Ureter (tissue), 1 donor: ENCODE measurements at places on chromosomes 7 and 10. TPM values are rescaled to one million over a fixed set of nuclear protein-coding genes. Genes with fewer than 3 reads are reported as not detected.

- DNase-seq, result no peak
These were observed 1087.0 kb upstream of the AUTS2 start for GRCh38 chr7:68511281-68511680.

GRCh38 chr10:10295537-10295936 lies 722.1 kb upstream of the CELF2 start:
- DNase-seq, result no peak

DNA sequence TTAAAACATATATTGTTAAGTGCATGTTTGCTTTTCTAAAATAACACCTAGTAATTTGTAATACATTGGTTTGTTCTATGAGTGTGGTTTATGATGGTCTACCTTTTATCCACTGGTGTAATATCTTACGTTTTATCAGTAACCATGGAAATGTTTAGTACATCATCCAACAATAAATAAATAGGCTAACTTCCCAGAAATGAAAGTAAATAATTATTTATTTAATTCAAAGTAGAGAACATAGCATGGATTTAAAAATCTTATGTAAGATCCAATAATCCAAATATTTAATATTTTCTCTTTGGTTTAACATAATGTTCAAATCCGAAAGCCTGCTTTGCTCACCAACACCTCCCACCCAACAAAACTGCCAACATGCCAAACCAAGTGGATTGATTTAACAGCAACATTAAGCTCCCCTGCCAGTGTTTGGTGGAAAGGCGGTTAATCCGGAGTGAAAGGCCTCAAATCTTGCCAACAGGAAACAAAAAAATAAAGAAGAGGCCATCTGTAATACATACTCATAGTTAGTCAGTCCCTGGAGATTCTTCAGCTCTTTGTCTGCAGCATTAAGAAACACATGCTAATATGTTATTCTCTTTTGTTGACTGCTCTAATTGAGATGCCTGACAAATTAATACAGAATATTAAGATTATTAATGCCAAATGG lies 897.8 kb downstream of the CNTNAP2 start:
- no peak for DNase-seq

DNA sequence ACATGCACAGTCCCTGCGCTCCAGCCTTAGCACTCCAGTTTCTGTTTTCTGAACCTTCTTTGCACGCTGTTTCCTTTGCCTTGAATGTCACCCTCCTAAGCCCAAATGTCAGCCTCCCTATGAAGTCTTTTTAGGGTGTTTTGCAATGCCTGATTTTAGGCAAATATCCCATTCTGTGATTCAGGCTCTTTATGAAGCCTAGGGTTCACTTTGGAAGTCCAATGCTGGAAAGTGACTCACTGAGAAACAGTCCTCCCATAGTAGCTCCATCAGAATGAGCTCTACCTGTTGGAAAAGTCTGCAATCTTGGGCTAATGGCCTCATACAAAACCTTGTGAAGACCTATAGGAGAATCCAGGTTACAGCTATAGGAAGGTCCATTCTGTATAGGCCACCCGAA lies 5.3 kb downstream of the LAMB4 start:
- DNase-seq, result no peak

DNA sequence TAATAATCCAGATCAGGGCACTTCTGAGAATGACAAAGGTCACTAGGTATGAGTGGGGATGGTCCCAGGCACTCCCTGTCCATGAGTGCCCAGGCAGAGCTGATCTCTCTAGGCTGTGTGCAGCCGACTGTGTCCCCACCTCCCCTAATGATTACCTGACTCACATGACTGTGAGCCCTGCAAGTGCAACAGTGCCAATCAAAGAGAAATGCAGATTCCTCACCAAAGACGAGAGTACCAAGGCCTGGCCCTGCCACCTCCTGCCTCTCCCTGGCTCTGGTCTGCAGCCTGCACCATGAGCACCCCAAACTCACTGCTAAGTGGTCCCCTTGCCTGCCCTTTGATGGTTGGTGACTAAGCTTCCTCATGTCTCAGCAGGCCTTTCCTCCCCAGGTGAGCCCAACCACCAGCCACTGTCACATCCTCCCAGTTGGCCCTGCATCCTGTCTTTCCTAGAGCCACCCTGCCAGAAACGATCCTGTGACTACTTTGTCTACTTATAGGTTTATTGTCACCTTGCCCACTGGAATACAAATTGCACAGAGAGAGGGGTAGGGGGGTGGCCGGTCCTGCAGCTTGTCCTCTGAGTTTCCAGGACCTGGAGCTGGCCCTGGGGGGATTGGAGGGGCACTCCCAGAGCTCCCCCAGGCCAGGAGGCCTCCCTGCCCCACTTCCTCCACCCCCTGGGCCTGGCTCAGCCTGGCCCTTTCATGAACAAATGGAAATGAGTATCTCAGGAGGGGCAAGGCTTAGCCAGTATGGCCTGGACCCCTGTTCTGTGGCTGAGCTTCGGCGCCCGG lies 22.4 kb upstream of the GDF10 start:
- DNase-seq, result no peak

DNA sequence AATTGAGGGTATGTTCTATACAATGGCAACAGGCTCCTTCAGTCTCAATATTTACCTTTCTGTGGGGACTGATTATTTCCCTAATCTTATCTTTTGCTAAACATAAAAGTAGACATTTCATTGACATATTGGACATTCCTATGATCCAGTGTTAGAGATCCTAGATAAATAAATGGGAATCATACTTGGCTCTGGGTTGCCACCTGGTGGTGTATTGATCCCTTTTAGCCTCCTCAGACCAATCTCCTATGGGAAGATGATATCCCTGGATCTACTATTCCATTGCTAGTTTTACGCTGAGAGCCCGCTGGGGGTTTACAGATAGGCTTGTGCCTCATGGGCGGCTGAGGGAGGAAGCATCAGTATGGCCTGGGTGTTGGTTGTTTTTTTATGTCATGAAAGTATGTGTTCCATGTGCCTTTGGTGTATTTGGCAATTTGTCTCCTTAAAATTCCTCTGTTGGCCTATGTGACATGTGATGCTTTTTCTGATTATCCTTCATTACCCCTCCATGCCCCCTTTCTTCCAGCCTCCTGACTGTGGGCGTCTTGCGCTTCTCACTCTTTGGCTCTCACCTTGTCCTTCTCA lies 18.8 kb downstream of the CELF2 start:
- DNase-seq, result no peak

DNA sequence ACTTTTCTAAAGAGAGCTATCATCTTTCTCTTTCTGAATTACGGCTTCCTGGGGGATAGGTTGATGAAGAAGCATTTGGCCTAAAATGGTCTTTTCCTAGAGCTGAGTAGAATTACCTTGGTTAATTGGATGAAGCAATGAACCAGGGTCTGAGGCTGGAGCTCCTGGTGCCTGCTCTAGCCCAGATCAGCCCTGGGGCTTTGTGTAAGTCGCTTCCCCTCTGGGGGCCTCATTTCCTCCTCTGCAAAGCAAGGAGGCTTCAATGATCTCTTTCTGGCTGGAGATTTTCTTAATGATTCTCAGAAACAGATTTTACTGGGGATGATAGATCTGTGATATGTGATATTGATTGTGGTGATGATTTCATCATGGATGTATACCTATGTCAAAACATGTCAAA lies 3.5 kb upstream of the CPA2 start:
- no peak for DNase-seq

- no peak for DNase-seq
These were observed 433.9 kb upstream of the ZMIZ1 start for GRCh38 chr10:78634835-78635234.

DNA sequence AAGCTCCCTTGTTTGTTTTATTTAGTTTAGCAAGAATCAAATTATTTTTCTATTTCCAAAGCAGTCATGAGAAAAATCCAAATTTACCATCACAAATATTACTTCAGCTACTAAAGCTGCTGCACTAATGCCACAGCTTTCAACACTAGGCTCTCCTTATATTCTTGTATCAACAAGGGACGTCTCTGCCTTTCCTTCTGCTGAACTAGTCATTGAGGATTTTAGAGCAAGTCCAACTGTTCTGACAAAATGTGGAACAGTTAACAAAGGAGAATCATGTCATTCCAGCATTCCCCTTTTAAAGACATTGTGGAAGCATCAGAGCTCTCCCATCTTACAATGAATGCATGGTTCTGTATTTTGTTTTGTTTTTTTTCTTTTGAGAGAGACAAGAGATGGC lies 28.6 kb downstream of the FAM13C start:
- no peak for DNase-seq

DNA sequence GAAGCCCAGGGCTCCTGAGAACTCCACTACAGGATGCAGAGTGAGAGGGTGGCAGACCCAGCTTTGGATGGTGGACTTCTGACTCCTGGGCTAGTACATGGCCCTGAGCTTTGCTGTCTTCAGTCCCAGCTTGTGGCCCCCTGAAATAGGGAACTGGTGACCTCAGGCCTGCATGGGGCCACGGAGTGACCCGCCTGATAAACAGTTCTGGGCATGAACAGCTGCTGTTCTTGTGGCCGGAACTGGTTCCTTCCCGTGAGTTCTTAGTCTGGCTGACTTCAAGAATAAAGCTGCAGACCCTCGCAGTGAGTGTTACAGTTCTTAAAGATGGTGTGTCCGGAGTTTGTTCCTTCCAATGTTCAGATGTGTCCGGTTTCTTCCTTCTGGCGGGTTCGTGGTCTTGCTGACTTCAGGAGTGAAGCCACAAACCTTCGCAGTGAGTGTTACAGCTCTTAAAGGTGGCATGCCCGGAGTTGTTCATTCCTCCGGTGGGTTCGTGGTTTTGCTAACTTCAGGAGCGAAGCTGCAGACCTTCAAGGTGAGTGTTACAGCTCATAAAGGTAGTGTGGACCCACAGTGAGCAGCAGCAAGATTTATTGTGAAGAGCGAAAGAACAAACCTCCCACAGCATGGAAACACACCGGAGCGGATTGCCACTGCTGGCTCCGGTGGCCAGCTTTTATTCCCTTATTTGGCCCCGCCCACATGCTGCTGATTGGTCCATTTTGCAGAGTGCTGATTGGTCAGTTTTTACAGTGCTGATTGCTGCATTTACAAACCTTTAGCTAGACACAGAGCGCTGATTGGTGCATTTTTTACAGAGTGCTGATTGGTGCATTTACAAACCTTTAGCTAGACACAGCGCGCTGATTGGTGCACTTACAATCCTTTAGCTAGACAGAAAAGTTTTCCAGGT lies 268.0 kb downstream of the ZEB1 start:
- DNase-seq, result no peak

GRCh38 chr7:22460363-22460988 lies 39.5 kb downstream of the STEAP1B start:
- no peak for DNase-seq

GRCh38 chr10:18665815-18666558 lies 6.8 kb downstream of the ARL5B start:
- no peak for DNase-seq

- DNase-seq, result no peak
These were observed 86.2 kb downstream of the EBF3 start for GRCh38 chr10:129877773-129878371.

- DNase-seq, result no peak
These were observed 21.4 kb upstream of the HELLS start for GRCh38 chr10:94524146-94524545.

DNA sequence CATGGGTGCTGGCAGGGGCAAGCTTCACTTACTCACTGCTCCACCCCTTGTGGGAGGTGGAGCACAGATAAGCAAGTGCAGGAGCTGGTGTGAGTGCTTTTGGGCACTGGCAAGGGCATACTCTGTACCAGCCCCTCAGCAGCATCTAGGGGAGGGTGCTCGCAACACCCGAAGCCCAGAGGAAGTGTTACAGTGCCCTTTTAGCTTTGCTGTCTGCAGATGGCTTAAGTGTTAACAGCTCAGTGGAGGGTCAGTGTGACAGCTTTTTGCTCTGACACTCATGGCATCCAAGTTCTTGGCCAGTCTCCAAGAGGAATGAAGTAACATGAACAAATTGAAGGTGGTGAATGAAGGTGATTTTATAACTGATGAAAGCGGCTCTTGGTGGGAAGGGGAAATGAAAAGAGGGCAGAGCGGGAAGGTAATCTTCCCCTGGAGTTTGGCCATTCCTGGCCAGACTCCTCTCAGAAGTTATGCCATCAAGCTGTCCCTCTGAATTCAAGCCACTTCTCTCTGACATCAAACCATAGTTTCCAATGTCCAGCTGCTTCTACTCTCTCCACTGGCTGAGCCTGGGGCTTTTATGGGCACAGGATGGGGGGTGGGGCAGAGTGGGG lies 862.5 kb downstream of the KCNMA1 start:
- DNase-seq, result no peak

- DNase-seq, result no peak
These were observed 819 bp upstream of the TRIM4 start for GRCh38 chr7:99920149-99920548.

- DNase-seq, result no peak
These were observed 765.5 kb upstream of the SORCS1 start for GRCh38 chr10:107930037-107930436.

GRCh38 chr10:4147245-4147644 lies 362.2 kb upstream of the KLF6 start:
- DNase-seq, result no peak

GRCh38 chr10:576130-576465 lies 113.4 kb downstream of the DIP2C start:
- no peak for DNase-seq

DNA sequence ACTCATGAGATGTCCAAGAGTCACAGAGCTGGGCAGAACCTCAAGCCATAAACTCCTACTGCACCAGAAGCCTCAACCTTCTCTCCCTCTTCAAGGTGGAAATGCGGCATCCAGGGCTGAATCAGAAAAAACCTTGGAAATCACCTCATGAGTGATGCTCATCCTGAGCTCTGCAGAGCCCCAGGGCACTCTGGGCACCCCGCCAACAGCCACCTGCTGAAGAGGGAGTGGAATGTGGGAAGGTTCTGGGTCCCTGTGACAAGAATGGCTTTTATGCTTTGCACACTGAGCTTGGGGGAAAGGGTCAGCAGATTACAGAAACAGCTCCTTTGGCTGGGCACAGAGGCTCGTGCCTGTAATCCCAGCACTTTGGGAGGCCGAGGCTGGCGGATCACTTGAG lies 18.8 kb downstream of the NUDT1 start:
- DNase-seq, result no peak

DNA sequence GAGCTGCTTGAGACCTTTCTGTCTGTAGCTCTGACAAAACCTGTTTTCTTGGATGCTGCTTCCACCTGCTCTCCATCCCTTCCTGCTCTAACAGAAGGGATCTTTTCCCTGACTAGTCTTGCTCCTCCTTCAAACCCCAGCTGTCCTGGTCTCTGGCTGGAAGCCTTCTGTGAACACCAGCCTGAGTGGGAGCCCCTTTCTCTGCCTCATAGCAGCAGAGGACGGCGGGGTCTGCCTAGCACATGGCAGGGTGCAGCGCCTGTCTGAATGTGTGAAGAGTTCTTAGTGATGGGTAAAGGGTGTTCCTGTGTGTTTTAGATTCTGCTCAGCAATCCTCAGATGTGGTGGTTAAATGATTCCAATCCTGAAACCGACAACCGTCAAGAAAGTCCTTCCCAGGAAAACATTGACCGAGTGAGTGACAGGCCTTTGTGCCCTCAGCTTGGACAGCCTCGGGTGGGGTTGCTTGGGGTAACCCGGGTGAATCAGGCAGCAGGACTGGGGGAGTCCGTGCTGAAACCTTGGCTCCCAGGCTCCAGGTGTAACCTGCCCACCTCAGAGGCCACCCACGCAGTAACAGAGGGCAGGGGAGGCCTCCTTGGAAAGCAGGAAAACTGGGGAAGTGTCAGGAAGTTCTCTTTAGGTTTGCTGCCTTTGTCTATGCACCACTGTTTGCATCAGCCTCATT lies 34.1 kb downstream of the NUB1 start:
- no peak for DNase-seq

GRCh38 chr7:94177441-94177840 lies 173.3 kb upstream of the BET1 start:
- no peak for DNase-seq

Gene PCDH15
- 1.2 TPM for total RNA-seq

Gene KDM7A
- total RNA-seq, result 17.7 TPM

Gene SUN3
- total RNA-seq, result not detected

Gene LLCFC1
- total RNA-seq, result not detected

Gene AIMP2
- 36.7 TPM for total RNA-seq

Gene IQUB
- total RNA-seq, result 1.6 TPM

Gene ZC3HAV1
- total RNA-seq, result 30.0 TPM

Gene GDF10
- 1.5 TPM for total RNA-seq

Gene SNCG
- 706 TPM for total RNA-seq
